ENCODE measurements at places on chromosomes 2 and 18.

GRCh38 chr2:229920011-229920641, 1.7 kb downstream of the TRIP12 start:
- peak; percentile 58 for DNase-seq

- peak; percentile 60 for DNase-seq
Observed at GRCh38 chr2:171319164-171319810, 114.5 kb downstream of the METTL8 start.

DNA sequence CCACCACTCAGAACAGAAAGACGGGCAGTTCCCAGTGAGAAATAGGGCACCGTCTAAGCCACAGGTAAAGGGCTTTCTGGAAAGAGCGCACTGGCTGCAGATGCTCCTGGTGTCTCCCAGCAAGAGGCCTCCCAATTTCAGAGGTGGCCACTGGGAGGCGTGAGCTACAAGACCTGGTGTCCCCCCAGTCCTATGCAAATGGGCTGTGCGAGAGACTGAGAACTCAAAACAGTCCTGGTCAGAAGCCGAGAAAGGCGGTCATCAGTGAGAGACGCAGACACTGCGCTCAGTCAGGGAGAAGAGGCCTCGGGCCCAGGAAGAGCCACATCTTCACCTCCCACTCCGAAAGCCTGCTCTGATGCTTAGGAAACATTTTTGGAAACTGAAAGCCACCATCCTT, 179.5 kb downstream of the EIPR1 start:
- DNase-seq, result peak; percentile 8

DNA sequence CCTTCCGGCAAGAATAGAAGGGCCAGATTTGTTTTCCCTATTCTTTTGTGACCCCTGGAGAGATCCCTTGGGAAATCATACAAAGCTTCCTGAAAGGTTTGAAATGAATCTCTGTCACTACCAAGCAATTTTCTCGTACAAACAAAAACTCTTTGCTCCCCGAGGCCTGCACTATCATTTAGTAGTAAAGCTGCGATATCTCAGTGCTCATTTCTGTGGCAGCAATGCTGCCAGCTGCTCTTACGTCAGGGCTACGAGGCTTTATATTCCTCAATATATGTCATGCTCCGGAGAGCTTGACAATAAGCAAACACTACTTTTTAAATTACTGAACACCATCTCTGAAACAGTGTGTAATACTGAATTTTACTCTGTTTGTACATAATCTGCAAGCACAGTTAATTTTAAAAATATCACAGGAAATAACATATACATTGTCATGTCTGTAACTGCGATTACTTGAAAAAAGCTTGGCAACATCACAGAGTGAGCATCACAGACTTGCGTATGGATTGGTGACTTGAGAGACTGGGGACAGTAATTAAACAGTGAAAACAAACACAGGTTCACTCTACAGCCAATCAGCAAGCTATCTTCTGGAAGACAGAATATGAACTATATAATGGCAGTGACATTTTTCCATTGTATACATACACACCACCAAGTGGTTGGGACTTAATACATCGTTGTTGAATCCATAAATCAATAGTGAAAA, 403.3 kb upstream of the NETO1 start:
- no peak for DNase-seq

GRCh38 chr2:51812138-51812866, 780.4 kb upstream of the NRXN1 start:
- DNase-seq, result no peak

GRCh38 chr2:113060396-113060795, 1.4 kb downstream of the IL36RN start:
- no peak for DNase-seq

DNA sequence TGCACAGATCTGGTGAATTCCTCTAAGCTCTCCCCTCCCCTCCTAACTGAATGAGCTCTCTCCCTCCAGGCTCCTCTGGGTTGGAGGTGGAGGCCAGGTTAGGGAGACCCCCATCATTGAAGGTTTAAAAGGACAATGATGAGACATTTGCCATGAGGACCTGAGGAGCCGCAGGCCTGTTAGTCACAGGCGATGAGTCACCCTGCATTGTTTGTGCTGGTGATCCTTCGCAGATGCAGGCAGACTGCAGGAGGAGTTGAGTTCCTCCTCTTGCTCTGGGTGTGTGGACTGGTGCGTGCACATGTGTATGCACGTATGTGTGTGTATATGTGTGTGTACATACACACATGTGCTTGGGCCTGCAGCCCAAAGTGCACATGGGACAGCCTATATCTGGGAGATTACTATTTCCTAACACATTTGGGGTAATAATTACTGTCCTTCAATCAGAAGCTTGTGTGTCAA, 42.0 kb downstream of the MCFD2 start:
- DNase-seq, result no peak

- no peak for DNase-seq
Observed at GRCh38 chr18:45197526-45197970, 417.7 kb upstream of the SLC14A2 start.

DNA sequence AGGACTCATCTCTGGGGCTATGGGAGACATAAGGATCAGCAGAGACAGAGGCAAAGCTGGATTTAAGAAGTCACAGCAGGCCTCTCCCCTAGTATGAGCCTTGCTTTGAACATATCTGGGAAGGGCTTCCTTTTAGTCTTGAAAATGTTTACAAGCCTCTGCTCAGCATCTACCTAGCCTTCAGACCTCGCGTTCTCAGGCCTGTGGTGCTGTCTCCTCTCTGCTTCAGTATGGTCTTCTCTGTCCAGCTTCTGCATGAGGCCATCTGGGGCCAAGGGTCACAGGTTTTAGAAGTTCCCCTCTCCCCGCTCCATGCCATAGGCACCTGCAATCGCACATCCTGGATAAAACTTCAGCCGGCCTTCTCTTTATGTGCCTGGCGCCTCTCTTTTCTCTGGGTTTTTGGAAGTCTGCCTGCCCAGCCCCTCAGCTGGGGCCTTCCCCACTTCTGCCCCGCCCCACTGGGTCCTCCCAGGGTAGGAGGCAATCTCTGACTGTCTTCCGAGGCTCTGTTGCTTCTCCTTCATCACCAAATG, 7.1 kb downstream of the ACTG2 start:
- no peak for DNase-seq

DNA sequence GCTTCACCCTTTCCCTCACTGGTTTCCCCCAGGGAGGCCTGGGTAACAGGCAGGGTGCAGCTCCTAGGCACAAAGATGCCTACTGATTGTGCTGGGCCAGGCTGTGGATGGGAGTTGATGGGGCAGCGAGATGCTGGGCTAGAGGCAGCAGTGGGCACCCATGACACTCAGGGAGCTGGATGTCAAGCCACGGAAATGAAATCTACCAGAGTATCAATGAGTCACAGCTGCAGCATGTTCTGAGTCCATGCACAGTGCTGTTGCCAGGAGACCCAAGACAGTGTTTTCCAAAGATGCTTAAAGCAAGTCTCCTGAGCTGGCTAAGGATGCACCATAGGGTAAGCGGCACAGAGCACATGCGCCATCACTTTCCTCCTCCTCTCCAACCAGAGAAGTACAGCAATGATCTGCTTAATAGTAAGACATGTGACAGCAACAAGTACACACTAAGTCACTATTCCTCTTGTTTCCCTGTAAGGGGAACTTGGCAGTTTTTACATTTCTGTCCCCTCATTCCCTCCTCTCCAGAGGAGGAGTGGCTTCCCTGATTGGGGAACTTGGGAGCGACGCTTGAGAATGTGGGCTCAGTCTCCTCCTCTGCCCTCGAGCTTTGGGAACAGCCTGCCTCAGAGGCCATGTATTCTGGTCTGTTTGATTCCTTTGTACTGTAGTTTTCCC, 57.2 kb downstream of the CDC42EP3 start:
- no peak for DNase-seq

Data from CD4-positive, alpha-beta T cell treated with Interleukin-21 for 1 hour (primary cell).